MV-4-11 (cell line): ENCODE measurements at places on chromosomes 5 and 9.

DNA sequence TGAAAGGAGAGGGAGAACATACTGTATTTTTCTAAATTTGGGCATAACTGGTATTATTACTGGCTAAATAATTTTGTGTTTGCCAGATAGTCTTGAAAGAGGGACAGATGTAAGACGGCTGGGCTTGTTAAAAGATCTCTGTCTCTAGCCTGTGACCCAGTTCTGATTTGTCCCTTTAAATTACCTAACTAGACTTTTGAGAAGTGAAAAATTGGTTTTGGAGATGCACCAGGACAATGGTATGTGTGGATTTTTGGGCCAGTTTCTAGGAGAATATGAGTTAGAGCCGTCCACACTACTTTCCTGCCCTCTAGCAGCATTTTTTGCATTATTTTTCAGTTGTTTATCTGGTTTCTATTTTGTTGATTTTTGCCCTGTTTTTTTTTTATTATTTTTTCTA lies 33.5 kb downstream of the LNPEP start:
- DNase-seq, result no peak

GRCh38 chr5:66410122-66410521 lies 186.1 kb upstream of the MAST4 start:
- no peak for DNase-seq

DNA sequence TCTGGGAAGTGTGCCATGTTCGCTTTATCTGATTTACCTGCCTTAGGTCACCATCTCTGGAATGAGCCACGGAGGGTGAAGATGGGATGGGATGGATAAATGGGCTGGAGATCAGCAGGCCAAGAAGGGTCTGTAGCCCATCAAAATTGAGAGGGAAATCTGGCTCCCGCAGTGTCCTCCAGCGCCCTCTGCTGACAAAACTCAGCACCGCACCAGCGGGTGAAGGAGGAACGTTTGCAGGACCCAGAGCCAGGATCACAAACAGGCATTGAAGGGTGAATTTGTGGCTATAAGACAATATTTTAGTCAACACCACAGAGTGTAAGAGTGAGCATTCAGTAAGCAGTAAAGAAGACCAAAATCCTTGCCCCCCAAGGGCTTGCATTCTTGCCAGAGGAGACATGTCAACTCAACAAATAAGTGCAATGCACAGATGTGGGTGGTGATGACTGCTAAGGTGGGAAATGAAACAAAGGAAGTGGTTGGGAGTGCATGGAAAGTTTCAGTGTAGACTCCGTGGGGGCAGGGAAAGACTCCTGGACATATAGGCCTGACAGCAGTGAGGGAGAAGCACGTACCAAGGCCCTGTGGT lies 124.4 kb downstream of the TENT4A start:
- DNase-seq, result no peak

GRCh38 chr9:2664174-2665065 lies 42.8 kb downstream of the VLDLR start:
- DNase-seq, result no peak

DNA sequence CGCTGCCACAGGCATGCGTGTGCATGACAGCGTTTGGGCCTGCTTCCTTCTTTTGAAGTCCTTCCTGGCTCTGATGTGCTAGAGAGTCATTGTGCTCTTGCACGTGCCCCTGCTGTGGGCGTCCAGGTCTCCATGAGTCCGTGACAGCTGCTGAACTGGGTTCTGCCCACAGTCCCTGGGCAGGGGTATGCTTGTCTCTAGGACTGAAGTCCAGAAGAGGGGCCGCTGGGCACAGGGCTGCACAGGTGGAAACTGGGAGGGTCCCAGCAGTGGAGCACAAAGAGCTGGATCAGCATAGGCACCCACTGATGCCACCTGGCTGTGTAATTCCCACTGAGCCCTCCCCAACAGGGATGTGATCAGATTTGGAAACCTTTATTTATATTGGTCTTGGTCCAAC lies 169.4 kb downstream of the IRX2 start:
- no peak for DNase-seq
